ENCODE measurements at places on chromosomes 11 and 22.

DNA sequence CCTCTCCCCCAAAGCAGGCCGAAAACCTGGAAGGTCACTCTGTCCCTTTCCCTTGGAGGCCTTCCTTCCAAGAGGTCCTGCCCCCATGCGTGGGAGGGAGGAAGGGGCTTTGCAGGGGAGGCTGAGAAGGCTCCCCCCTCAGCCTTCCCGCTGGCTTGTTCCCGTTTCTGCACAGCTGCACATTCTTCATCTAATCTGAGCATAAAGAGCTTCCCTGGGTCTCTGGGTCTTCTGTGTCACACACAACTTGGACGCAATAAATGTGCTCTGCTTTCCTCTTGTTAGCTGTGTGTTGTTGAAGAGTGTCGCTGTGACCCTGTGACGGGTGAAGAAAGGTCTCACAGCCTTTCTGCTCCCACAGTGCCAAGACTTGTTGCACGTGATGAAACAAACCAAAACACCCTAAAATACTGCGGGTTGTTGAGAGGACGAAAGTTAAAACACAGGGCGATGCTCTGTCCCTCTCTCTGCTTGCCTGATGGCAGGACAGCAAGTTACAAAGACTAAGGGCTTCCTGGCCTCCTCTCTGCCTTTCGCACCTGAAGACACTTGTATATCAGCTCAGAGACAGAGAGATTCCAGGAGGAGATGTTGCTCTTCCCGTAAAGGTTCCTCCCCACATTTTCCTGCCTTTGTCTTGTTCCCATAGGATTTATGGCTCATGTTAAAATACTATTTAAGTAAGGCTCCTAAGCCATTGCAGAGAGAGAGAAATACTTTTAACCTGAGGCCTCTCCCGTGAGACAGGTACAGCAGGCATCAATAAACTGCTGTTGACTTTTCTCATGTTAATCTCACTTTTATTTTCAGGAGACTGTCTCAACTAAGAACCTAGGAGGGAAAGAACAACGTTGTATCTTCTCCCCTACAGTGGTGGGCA lies 15.4 kb upstream of the IFITM3 start:
- DNase-seq = no peak

DNA sequence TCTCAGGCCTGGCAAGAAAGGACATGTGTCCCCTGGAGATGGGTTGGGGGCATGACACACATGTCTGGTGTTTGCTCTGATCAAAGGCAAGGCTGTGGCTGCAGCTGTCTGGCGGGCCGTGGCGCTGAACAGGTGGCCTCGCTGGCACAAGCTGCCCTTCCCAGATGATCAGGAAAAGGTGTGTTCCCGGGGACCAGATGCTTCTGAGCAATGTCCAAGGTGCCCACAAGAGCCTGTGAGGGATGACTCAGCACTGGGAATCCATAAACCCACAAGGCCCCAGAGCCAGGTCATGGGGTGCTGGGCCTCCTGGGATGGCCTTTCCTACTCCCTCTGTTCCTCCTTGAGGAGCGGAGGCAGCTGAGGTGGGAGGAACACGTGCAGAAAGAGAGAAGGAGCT lies 9.7 kb upstream of the LRP5 start:
- no peak for DNase-seq

GRCh38 chr22:17430412-17430811 lies 61.2 kb downstream of the CECR2 start:
- no peak for DNase-seq

- DNase-seq = no peak
Measured at GRCh38 chr11:71112454-71112853, 139.9 kb downstream of the SHANK2 start.

DNA sequence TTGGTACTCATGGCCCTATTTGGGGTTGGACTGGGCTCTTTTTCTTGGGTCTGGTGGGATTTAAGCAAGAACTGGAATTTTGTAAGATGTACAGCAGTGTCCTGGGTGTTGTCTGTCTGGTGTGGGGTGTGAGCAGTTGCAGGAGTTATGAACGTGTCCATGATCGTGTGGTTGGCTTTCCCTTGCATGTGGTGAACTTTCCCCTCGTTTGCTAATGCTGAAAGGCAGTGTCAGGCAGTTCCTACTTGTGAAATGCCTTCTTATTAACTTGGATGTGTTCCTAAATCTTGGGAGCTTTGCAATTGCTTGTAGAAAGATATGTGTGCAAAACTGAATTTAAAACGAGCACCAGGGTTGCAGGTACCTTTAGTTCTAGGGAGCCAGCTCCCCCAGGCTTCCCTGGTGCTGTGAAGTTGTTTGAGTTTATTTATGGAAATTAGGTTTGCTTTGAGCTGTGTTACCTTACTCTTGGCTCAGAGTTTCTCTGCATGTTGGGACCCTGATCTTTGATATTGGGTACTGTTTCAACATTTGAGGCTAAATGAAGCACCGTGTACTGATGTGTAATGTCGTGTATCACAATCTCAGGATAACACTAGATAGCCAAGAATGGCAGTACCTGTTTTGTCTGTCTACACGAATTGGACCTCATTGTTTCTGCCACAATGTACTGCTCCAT lies 35.8 kb upstream of the HSD17B12 start:
- DNase-seq = no peak
